Pericardium fibroblast (primary cell): ENCODE measurements at places on chromosomes 2 and 18. TPM values are rescaled to one million over a fixed set of nuclear protein-coding genes. Genes with fewer than 3 reads are reported as not detected.

RFTN2 gene
- total RNA-seq = 9.8 and 23.0 TPM in 2 replicates

PLGLB1 gene
- total RNA-seq = 0.93 and 2.0 TPM in 2 replicates

TBR1 gene
- total RNA-seq = not detected in 2 replicates

RFX8 gene
- 0.12 and 2.7 TPM in 2 replicates for total RNA-seq

FARSB gene
- total RNA-seq = 9.3 and 13.5 TPM in 2 replicates

EGR4 gene
- not detected in 2 replicates for total RNA-seq

SPDYA gene
- not detected in 2 replicates for total RNA-seq

MAPK4 gene
- 0.09 TPM in 1 of 2 replicates, not detected in the other for total RNA-seq

HOXD1 gene
- total RNA-seq = not detected in 2 replicates

SLC38A11 gene
- not detected in 2 replicates for total RNA-seq

DSG3 gene
- total RNA-seq = not detected in 2 replicates

LYPD6B gene
- total RNA-seq = 0.47 TPM in 1 of 2 replicates, not detected in the other

REL gene
- 3.2 and 3.7 TPM in 2 replicates for total RNA-seq

RAB27B gene
- total RNA-seq = 0.93 and 1.9 TPM in 2 replicates

STPG4 gene
- total RNA-seq = not detected in 2 replicates

FIGN gene
- total RNA-seq = 0.09 and 1.3 TPM in 2 replicates

SLC23A3 gene
- total RNA-seq = 0.09 and 0.12 TPM in 2 replicates

ARHGAP15 gene
- not detected in 2 replicates for total RNA-seq

FEV gene
- not detected in 2 replicates for total RNA-seq

EFR3B gene
- 0.47 and 0.60 TPM in 2 replicates for total RNA-seq

GLI2 gene
- 10.6 and 13.5 TPM in 2 replicates for total RNA-seq

DES gene
- 98.0 and 165 TPM in 2 replicates for total RNA-seq

PAPOLG gene
- total RNA-seq = 9.2 TPM in 2 replicates
